ENCODE measurements at places on chromosomes 3 and 15. TPM values are rescaled to one million over a fixed set of nuclear protein-coding genes. Genes with fewer than 3 reads are reported as not detected.

Gene SI
- total RNA-seq: not detected

DNA sequence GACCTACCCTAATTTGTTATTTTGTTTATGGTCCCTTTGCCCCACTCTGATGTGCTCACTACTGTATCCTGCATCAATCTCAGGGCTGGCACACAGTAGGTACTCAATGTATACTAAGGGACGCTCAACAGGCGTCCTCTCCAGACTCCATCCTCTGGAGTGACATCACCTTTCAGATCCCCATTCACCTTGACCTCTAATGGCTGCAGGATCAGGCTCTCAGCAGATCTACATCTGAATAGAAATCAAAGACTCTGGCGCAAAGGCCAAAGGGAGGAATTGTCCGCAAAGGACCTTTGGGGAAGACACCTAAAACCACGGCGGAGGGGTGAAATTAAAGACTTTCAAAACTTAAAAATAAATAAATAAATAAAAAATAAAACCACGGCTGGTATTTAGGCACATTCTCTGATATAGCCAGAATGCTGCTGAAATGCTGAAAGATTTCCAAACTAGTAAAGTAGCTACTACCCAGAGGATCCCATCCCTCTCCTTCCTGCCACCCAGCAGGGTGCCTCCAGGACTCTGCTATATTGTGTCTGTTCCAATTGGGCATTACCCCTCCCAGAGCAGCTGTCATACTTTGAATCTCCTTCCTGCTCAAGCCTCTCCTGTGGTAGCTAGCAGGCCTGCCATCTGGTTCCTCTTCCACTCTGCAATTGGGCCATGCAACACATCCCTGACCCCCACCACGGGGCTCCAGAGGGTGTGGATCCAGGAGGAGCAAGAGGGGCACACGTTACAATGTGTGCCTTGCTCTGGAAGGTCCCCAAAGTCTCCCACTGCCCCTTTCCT lies 6.1 kb downstream of the SHF start:
- DNase-seq: no peak
- H3K4me3 ChIP-seq: no peak overlapping the region
- H3K27ac ChIP-seq: no peak overlapping the region
- no peaks in the 10 kb centered on the region for H3K27me3 ChIP-seq
- no peaks in the 10 kb centered on the region for H3K4me1 ChIP-seq
- H3K36me3 ChIP-seq: no peaks in the 10 kb centered on the region

DNA sequence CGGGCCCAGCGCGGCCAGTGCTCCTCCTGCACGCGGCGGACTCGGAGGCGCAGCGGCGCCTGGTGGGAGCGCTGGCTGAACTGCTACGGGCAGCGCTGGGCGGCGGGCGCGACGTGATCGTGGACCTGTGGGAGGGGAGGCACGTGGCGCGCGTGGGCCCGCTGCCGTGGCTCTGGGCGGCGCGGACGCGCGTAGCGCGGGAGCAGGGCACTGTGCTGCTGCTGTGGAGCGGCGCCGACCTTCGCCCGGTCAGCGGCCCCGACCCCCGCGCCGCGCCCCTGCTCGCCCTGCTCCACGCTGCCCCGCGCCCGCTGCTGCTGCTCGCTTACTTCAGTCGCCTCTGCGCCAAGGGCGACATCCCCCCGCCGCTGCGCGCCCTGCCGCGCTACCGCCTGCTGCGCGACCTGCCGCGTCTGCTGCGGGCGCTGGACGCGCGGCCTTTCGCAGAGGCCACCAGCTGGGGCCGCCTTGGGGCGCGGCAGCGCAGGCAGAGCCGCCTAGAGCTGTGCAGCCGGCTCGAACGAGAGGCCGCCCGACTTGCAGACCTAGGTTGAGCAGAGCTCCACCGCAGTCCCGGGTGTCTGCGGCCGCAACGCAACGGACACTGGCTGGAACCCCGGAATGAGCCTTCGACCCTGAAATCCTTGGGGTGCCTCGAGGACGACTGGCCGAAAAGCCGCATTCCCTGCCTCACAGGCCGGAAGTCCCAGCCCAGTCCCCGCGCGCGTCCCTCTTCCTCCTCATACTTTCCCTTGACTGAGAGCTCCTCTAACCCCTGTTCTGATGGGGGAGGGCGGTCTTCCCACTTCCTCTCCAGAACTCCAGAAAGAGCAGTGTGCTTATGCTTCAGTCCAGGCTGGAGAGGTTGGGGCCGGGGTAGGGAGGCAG lies 1.4 kb upstream of the IL17RC start:
- no peaks in the 10 kb centered on the region for H3K36me3 ChIP-seq
- H3K4me3 ChIP-seq: peak overlapping the region; percentile 29
- no peaks in the 10 kb centered on the region for H3K27me3 ChIP-seq
- no peak overlapping the region for H3K27ac ChIP-seq
- peaks cover 13% of the 10 kb centered on the region for H3K4me1 ChIP-seq
- peak; percentile 50 for DNase-seq

GRCh38 chr3:78430741-78431140 lies 1337.1 kb downstream of the ROBO1 start:
- H3K27me3 ChIP-seq: no peaks in the 10 kb centered on the region
- no peak overlapping the region for H3K4me3 ChIP-seq
- no peak overlapping the region for H3K27ac ChIP-seq
- H3K4me1 ChIP-seq: no peaks in the 10 kb centered on the region

Gene P4HTM
- 26.9 TPM for total RNA-seq

Gene CDCP1
- not detected for total RNA-seq

DNA sequence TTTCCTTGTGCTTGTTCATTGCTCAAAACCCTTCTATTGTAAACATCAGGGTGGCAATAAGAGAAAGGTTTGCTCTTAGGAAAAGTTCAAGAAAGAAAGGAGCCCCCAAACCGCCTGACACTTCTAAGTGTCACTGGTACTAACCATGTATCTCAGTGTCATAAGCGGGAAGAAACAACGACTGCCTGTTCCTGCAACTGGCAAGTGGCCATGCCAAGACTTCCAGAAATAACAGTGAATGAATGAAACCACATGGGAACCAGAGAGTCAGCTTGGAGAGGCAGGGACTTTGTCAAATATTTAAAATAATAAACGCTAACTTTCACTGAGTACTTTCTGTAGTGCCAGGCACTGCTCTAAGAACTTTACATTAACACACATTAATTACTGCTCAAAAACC lies 1.1 kb downstream of the PLSCR2 start:
- no peak for DNase-seq
- no peaks in the 10 kb centered on the region for H3K4me1 ChIP-seq
- no peak overlapping the region for H3K27ac ChIP-seq
- no peaks in the 10 kb centered on the region for H3K36me3 ChIP-seq
- H3K4me3 ChIP-seq: no peak overlapping the region
- H3K27me3 ChIP-seq: no peaks in the 10 kb centered on the region

Gene CAMKV
- total RNA-seq: not detected

DNA sequence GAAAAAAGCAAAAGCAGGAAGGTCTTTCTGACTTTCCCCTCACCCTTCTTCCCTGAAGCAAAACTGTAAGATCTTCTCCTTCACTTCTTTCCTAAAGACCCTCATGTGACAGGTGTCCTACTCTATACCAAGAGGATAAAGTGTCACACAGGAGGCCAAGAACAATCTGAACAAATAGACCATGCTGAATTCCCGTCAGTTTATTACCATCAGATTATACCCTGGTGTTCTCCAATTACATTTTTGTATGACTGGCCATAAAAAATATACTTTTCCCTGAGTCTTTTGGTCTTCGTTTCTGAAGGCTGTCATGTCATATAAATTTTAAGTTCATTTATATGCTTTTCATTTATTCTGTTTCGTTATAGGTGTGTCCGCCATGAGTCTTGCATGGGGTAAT lies 371.4 kb upstream of the CNTN4 start:
- H3K4me3 ChIP-seq: no peak overlapping the region
- H3K4me1 ChIP-seq: no peaks in the 10 kb centered on the region
- no peak overlapping the region for H3K27ac ChIP-seq
- no peaks in the 10 kb centered on the region for H3K36me3 ChIP-seq

- no peaks in the 10 kb centered on the region for H3K4me1 ChIP-seq
- H3K36me3 ChIP-seq: no peaks in the 10 kb centered on the region
- H3K4me3 ChIP-seq: no peak overlapping the region
- H3K27me3 ChIP-seq: no peaks in the 10 kb centered on the region
- DNase-seq: no peak
Observed at GRCh38 chr3:74353039-74353438, 261.4 kb downstream of the CNTN3 start.

GRCh38 chr3:99599894-99600293 lies 38.5 kb upstream of the COL8A1 start:
- H3K4me1 ChIP-seq: no peaks in the 10 kb centered on the region
- H3K27me3 ChIP-seq: no peaks in the 10 kb centered on the region
- no peak overlapping the region for H3K27ac ChIP-seq
- no peaks in the 10 kb centered on the region for H3K36me3 ChIP-seq
- no peak for DNase-seq
- H3K4me3 ChIP-seq: no peak overlapping the region

DNA sequence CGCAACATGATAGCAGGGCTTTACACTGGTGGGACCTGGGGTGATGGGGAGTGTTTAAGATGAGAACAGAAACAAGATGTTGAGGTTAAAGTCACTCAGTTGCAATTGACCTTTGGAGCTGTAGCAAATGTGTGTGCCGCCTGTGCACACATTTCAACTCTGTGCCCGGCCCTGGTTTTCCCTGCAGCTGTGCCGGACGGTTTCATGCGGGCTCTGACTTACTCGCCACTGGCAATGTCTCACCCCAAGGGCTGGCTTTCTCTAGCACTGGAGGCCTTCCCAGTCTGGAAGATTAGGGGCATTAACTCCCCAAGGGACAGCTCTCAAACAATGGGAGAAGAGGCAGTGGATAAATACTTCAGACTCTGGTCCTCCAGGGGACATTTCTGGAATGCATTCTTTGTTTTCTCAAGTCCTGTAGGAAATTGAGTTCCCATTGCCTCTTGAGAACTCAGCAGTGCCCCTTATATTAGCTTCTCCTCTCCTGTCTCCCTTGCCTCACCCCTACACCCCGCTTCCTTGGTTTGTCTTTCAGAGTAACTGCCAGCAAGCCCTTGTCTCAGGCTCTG lies 152.5 kb downstream of the EDEM1 start:
- DNase-seq: no peak
- no peaks in the 10 kb centered on the region for H3K36me3 ChIP-seq
- H3K4me1 ChIP-seq: no peaks in the 10 kb centered on the region

Gene SMAD6
- 12.5 TPM for total RNA-seq

Gene CCR3
- total RNA-seq: not detected

Gene SLC2A2
- total RNA-seq: not detected

GRCh38 chr15:79724312-79724711 lies 172.5 kb downstream of the MTHFS start:
- no peaks in the 10 kb centered on the region for H3K4me1 ChIP-seq
- no peaks in the 10 kb centered on the region for H3K27me3 ChIP-seq
- DNase-seq: no peak

DNA sequence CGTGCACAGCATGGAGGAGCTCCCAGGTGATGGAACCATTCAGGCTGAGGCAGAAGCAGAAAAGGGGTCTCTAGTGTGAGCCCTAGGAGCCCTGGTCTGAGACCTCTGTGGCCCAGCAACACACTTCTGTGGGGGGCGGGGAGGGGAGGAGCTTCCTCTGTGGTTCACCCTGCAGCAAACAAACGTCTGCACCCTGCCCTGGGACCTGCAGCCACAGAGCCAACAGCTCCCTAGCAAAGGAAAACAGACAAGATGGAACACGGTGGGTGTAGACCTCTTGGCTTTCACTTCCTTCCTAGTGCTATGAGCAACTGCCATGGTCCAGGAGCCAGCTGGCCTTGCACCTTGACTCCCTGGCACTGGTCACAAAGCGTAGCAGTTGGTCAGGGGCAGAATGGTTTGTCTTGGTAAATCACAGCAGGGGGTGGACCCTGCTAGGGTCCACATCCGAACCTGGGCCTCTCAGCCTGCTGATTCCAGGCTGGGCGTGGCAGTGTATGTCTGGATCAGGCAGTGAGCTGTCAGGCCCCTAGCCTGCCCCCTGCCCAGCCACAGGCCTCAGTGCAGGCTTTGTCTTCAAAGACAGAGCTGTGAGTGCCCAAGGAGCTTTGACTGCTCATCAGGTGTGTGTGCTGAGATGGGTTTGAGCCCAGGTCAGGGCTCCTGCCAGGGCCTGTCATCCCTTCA lies 6.7 kb downstream of the AMIGO3 start:
- no peak for DNase-seq
- H3K27ac ChIP-seq: no peak overlapping the region
- no peak overlapping the region for H3K4me3 ChIP-seq
- no peaks in the 10 kb centered on the region for H3K4me1 ChIP-seq

Gene MEIS2
- 22.5 TPM for total RNA-seq

Gene GATA2
- 63.9 TPM for total RNA-seq

GRCh38 chr3:87121856-87122255 lies 105.3 kb upstream of the CHMP2B start:
- no peak overlapping the region for H3K4me3 ChIP-seq
- H3K27ac ChIP-seq: no peak overlapping the region
- no peak for DNase-seq

GRCh38 chr3:126067959-126068358 lies 16.0 kb downstream of the SLC41A3 start:
- H3K4me1 ChIP-seq: no peaks in the 10 kb centered on the region
- H3K27me3 ChIP-seq: no peaks in the 10 kb centered on the region
- no peak for DNase-seq

Gene DPPA2
- not detected for total RNA-seq

DNA sequence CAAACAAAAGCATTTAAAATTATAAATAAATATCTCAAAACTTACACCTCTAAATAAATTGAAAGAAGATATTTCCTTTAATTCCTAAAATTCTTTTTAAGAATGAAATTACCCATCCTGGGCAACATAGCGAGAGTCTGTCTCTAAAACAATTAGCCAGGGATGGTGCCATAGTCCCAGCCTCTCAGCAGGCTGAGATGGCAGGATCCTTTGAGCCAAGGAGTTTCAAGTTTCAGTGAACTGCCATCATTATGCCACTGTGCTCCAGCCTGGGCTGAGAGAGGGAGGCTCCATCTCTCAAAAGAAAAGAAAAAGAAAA lies 25.4 kb downstream of the AADAC start:
- no peak overlapping the region for H3K4me3 ChIP-seq
- H3K36me3 ChIP-seq: no peaks in the 10 kb centered on the region
- no peak for DNase-seq
- H3K27ac ChIP-seq: no peak overlapping the region

Gene GOLGA8N
- total RNA-seq: 4.8 TPM

DNA sequence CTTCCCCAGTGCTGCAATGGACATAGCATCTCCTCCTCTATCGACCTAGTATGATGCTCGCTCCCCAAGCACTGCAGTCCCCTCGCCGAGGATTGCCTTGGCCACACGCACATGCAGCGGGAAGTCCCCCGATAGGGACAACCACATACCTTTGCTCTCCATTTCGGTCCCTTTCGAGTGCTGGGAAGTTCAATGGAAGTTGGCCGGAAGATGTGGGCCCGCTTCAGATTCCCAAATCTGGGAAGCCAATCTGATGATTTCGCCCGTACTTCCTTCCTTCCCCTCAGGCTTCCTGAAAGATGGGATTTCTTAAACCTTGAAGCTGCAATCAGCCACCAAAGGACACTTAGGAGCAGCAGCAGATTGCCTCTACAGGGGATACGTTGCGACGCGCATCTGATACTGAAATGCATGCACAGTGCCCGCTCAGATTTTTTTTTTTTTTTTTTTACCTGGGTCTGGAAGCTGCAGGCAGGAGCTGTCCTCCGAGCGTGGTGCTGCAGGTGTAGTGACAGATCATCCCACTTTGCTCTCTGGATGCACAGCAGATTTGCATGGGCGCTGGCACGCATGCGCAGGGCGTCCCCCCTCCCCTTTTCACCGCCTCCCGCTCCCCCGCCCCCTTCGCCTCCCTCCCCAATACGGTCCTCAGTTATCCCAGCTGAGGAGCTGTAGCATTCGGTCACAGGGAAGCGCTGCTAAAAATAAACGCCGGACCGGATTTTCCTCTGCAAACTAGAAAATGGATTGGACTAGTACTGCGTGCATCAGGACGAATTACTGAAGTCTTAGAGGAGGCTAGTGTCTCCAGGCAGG lies at the start of gene FGF12:
Gene FGF12, minus strand, starts transcription at position 510 of the 816 bp plus-strand sequence.
- no peaks in the 10 kb centered on the region for H3K27me3 ChIP-seq
- H3K4me3 ChIP-seq: no peak within 1 kb of the TSS
- H3K36me3 ChIP-seq: no peaks in the 10 kb centered on the region
- peak; percentile 5 for DNase-seq
- H3K4me1 ChIP-seq: no peaks in the 10 kb centered on the region

Gene AP3S2
- 31.1 TPM for total RNA-seq

Gene SLC22A14
- not detected for total RNA-seq

Gene WWTR1
- total RNA-seq: 262 TPM

Measured in endothelial cell of umbilical vein (primary cell).